HuH-7.5 (cell line): ENCODE measurements at places on chromosomes 7 and 10.

GRCh38 chr10:22998091-22998490 lies 70.2 kb downstream of the ARMC3 start:
- no peak for DNase-seq

DNA sequence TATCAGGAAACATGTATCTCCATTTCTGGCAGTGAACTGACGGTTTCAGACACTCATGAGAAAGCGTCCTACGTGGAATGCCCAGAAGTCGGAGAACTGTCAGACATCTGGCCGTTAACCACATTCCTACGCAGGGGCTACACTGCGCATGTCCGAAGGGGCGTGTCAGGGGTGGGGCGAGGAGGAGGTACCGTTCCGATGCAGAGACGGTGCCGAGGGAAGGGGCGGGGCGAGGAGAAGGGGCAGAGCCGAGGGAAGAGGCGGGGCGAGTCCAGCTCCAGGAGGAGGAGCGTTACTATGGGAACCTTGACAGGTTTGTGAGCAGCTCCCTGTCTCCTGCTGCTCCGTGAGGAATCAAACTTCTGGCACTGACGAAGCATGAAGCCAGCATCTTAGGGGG lies 366.9 kb upstream of the NUPR2 start:
- no peak for DNase-seq

DNA sequence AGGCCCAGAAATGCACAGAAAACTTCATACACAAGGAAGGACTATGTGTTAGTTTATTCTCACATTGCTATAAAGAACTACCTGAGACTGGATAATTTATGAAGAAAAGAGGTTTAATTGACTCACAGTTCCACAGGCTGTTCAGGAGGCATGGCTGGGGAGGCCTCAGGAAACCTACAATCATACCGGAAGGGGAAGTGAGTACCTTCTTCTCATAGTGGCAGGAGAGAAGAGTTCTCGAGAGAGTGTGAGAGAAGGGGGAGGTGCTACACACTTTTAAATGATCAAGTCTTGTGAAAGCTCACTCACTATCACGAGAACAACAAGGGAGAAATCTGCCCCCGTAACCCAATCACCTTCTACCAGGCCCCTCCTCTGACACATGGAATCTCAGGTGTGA lies 16.8 kb upstream of the RAMP3 start:
- no peak for DNase-seq

GRCh38 chr7:12796397-12797127 lies 109.1 kb downstream of the ARL4A start:
- no peak for DNase-seq

DNA sequence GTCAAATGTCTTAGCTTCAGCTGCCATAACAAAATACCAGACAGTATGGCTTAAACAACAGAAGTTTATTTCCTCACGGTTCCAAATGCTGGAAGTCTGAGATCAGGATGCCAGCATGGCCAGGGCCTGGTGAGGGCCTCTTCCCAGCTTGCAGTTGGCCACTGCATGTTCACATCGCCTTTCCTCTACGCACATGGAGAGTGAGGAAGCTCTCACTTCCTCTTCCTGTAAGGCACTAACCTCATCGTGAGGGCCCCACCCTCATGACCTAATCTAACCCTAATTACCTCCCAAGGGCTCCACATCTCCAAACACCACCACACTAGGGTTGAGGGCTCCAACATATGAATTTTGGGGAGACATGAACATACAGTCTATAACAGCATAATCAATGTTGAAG lies 14.4 kb downstream of the ZNF33B start:
- no peak for DNase-seq

GRCh38 chr7:12423997-12424745 lies 20.5 kb upstream of the VWDE start:
- no peak for DNase-seq

DNA sequence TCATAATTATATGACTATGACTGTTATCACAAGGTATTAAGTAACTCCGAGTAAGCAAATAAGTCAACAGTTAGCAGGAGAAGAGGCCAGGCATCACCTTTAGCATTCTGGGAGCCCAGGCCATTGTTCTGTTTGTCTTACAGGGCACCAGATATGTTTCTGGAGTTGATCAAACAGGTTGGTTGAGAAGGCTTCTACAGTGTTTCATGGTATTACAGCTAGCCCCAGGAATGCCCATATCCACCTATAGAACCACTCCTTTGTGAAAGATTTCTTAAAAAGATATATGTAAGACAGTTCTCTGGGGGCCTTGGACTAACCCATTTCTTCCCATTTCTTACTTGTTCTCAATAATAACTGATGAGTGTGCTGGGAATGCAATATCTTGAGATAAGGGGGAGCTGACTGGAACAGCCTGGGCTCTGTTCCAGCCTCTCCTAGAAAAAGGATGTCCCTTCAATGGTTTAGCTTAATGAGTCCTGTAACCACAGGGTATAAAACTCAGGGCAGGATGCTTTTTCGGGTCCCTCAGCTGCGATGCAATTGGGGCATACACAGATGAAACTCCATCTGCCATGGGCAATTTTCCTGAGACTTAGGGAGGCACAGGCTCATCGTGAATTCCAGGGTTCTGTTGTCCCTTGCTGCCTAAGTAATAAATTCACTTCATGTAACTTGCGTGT lies 286.4 kb downstream of the BAMBI start:
- no peak for DNase-seq

DNA sequence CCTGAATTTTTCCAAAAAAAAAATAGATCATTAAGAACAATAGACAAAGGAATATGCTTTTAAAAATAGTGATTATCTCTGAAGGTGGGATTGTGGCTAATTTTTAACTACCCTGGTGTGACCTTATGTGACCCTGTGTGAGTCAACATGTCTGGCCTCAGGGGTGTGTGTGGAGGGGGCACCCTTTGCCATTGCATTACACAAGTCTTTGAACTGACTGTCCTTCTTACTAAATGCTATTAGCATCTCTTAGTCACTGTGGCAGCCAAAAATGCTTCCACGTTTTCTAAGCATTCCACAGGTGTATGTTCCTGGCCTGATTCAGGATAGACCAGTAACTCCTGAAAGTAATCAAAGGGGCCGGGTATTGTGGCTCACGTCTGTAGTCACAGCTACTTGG lies 175.4 kb downstream of the MGMT start:
- DNase-seq: peak; percentile 65

DNA sequence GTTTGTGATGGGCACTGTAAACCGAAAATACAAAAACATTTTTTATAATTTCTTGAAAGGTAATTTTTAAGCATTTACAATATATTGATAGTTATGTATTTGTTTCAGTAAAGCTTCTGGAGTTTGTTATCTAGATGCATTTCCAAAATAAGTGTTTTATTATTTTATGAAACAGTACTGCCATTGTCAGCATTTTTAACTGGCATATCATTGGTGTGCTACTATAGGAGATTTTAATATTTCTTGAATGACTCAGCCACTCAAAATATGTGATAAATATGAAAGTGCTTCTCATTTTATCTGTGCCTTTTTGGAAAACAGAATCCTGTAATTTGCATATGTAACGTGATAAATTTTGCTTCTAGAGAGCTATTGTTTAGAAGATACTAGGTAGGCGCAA lies 97.9 kb downstream of the ANKIB1 start:
- DNase-seq: no peak

DNA sequence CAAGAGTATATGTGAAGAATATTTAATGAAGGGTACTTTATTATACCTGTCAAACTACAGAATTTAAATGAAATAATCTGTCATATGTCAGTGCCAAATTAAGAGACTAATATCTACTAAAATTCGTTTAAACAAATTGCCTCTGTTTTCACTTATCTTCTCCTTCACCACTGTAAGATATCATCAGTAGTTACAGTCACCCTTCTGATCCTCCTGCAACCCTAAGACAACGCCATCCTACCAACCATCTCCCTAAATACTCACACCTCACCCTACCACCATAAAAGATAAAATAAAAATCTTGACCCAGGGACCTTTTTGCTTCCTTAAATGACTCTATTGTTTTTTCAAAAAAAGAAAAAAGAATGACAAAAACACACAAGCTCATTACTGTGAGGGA lies 20.8 kb downstream of the EZH2 start:
- DNase-seq: no peak

- no peak for DNase-seq
Observed at GRCh38 chr7:22647451-22648257, 79.3 kb upstream of the IL6 start.

DNA sequence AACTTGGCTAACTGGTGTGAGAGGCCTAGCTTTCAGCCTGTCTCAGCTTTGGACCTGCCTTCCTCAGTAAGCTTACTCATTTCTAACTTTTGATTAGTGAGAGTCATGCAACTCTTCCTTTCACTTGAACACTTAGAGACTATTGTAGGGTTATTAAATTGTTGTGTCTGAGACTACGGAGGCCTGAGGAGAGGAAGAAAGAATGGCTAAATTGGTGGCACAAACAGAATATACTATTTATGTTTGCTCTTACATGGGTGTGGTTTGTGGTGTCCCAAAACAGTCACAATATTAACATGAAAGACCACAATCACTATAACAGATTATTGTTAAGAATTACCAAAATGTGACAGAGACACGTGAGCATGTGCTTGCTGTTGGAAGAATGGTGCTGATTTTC lies 82.1 kb downstream of the TRIM24 start:
- no peak for DNase-seq

DNA sequence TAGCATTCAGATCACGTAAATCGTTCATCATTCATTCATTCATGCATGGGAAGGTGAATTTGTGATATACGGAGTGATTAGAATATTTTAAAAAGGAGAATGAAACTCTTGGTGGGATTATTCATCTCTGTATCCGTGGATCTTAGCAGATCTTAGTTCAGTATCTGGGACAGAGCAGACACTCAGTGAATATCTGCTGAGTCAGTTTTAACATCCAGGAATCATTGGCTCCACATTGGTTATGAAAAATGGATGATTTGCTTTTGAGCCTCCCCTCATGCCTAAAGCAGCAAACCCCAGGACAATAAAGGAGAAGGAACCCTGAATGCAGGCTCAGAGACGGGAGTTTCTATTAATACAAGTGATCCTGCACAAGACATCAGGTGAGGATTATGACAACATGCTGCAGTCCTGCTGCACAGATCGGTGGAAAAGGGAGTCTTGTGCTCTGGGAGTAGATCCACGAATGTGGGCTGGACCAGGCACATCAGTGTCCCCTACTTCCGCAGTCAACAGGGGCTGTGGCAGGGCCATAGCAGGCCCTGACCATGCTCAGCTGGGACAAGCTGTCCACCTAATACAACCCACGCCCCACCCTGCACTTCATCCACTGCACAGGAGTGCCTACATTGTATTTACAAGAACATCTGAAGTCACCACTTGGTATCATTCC lies 26.9 kb upstream of the FIGNL1 start:
- DNase-seq: no peak

DNA sequence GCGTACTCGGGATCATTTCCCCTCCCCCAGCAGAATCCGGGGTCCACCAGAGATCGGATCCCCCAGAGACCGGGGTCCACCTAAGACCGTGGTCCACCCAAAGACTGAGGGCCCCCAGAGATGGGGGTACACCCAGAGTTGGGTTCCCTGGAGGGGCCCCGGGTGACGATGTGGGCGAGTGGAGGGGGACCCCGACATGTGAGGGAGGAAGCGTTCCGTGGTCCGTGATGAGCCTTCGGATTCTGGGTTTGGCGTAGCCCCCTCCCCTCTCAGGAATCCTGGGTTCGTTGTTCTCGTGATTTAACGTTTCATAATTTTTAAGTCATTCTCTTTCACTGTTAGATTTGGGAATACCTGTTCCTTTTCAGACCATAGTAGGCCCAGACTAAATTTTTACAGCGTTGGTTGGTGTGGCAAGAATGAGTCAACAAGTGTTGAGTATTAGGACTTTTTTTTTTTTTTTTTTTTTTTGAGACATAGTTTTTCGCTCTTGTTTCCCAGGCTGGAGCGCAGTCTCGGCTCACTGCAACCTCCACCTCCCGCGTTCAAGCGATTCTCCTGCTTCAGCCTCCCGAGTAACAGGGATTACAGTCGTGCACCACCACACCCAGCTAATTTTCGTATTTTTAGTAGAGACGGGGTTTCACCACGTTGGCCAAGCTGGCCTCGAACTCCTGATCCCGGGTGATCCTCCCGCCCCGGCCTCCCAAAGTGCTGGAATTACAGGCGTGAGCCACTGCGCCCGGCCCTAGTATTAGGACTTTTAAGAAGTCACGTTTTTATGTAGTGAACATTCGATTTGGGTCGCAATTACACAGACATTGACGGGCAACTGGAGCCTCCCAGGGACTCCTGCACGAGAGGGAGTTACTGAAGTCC lies 672 bp downstream of the GTPBP4 start:
- DNase-seq: peak; percentile 47

DNA sequence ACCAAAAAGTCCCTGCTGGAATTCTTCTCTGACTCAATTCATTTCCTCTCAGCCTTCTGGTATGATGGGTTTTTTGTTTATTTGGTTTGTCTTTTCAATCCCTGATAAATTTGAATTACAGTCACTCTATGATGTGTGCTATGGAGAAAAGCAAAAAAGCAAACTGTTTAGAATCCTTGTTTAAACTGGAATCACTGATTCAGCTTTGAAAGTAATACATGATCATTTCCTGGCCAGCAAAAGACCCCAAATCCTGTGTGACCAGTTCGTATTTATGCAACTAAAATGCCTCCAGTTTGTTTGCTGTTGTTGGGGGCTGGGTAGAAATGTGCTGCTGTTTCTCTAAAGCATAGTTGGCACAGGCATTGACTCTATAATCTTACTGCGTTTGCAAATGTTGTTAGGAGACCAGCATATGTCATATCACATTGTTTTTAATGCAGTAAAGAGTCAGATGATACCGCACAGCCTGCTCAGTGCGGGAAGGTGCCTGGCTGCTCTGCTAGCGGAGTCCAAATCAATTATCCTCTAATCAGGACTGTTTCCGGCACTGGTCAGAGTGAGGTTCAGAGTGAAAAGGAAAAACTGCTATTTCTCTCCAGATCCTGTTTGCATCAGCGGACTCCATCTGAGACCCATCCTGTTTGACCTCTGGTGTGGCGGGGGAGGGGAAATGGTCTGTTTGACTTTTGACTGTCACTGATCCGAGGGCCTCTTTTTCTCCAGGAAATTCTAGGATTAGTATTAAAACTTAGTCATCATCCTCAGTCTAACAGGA lies 40.6 kb upstream of the ADD3 start:
- no peak for DNase-seq

GRCh38 chr10:93742633-93743349 lies 14.9 kb upstream of the LGI1 start:
- no peak for DNase-seq

DNA sequence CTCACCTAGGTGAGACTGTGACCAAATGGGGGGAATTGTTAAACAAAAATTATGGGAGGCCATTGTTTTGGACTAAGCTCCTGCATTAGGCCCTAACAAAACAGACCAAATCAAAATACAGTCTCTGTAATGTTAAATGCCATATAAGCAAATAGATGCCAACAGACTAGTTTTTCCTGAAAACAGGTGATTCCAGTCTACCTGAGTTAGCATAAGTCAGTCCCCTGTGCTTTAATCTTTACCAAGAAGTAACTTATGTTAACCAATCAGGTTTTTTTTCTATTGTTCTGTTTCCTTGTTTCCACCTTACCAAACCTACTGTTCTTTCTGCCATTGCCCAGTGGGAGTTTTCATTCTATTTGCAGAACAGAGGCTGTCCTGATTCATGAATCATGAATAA lies 48.0 kb downstream of the PDZD8 start:
- DNase-seq: no peak
